Stimulated activated naive CD8-positive, alpha-beta T cell treated with anti-CD3 and anti-CD28 coated beads, Interleukin-15, amount 100 ng/mL, for 72 hours (primary cell): ENCODE measurements at places on chromosomes 5 and 9.

GRCh38 chr5:90171466-90171865 is 238.1 kb downstream of the CETN3 start:
- DNase-seq, result no peak

DNA sequence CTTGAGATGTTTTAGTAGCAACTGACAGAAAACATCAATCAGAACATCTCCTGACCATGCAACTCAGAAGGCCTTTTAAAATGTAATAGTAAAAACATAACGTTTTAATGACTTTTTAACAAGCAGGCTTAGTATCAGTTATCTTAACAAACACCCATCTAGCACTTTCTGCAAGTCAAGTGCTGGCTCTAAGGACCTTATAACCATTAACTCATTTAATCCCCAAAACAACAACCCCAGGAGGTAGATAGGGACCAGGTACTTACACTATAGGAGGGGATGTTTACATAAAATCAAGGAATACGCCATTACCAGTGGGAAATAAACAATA is 41.8 kb downstream of the ROR2 start:
- DNase-seq, result no peak

DNA sequence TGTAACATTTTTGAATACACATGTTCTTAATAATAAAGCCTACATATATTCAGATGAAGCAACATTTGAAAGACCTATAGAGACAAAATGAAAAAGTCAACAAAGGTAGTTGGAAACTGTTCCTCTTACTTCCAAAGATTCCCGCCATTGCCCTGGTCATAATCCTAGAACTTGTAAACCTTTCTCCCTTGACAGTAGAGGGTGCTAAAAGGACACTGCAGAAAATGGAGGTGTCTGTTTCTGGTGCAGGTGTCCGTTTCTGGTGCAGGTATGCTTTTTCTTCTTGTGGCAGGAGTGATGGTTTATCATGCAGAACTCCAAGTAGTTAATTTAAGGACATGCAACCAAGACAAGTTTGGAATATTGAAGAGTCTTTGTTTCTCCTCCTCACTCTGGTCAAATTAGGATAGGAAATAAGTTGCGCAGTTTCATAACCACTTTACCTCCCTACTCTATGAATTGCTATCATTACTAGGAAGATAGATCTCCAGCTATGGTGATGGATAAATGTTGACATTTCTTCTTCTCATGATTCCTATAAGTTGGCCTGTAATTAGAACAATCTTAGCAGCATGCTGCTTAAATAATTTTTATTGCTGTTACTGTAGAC is 56.0 kb upstream of the FAM174A start:
- DNase-seq, result no peak

DNA sequence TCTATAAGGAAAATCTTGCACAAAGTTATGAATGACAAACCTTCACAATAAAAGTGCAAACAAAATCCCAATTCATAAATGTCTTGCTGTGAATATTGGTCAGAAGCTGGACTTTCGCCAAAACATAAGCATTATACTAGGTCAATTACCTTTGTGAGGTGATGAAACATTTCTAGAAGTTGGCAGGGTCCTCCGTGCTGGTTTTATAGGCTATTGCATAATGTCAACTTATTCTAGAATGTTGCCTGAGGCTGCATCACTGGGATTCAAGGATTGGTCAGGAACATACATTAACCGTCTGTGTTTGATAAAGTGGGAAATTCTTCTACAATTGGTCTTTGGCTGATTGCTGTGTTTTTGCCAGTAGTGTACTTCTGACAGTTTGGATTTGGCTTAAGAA is 49.8 kb upstream of the PALM2AKAP2 start:
- DNase-seq, result no peak

DNA sequence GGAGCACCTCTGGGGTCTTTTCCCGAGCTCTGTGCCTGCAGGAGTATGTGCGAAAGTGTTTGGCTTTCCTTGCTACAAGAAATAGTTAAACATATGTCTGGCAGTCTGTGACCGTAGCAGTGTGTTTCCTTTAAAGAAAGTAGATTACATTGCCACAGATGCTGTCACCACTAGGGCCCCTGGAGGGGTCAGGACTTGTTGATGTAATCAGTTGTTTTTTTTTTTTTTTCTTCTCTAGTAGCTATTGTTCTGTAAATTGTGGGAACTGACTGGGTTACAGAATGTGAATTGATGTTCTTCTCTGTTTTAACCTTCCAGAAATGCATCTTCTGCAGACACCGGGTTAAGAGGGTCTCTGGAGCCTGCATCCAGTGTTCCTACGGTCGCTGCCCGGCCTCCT is 345.6 kb downstream of the KDM4C start:
- DNase-seq, result no peak
